ENCODE measurements at places on chromosomes 5 and 9. TPM values are rescaled to one million over a fixed set of nuclear protein-coding genes. Genes with fewer than 3 reads are reported as not detected.

DNA sequence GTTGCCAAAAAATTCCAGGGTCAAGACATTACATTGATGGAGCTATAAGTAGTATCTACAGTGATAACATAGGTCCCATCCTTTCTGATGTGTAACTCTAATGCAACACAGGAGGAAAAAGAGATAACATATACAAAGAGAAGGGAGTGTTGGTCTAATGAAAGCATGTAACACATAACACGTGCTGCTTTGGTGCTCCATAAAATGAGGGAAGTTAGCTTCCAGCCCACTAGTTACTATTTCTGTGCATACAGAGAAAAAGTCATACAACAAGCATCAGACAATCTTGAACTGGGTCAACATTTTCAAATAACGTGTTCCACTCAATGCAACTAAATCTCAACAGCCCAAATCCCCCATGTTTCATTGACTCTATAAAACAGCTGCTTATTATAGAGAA, 11.7 kb downstream of the MLLT3 start:
- no peak overlapping the region for H3K27ac ChIP-seq
- no peaks in the 10 kb centered on the region for H3K27me3 ChIP-seq
- no peak for DNase-seq
- no peaks in the 10 kb centered on the region for H3K36me3 ChIP-seq
- H3K4me1 ChIP-seq: no peaks in the 10 kb centered on the region
- H3K4me3 ChIP-seq: no peak overlapping the region

GRCh38 chr5:75156585-75156984, 80.1 kb downstream of the ANKRD31 start:
- H3K27me3 ChIP-seq: no peaks in the 10 kb centered on the region
- DNase-seq: no peak
- H3K4me3 ChIP-seq: no peak overlapping the region
- H3K27ac ChIP-seq: no peak overlapping the region

GRCh38 chr5:154325566-154325965, 120.2 kb upstream of the SAP30L start:
- no peak overlapping the region for H3K27ac ChIP-seq
- no peaks in the 10 kb centered on the region for H3K4me1 ChIP-seq
- H3K27me3 ChIP-seq: no peaks in the 10 kb centered on the region
- no peak for DNase-seq
- no peaks in the 10 kb centered on the region for H3K36me3 ChIP-seq

GRCh38 chr9:16032799-16033198, 480.0 kb downstream of the CCDC171 start:
- H3K27me3 ChIP-seq: no peaks in the 10 kb centered on the region
- H3K36me3 ChIP-seq: no peaks in the 10 kb centered on the region
- no peak overlapping the region for H3K4me3 ChIP-seq
- peaks cover 6% of the 10 kb centered on the region for H3K4me1 ChIP-seq

GRCh38 chr5:60788863-60789513, 55.1 kb downstream of the ELOVL7 start:
- H3K27me3 ChIP-seq: no peaks in the 10 kb centered on the region
- no peak for DNase-seq
- H3K4me3 ChIP-seq: no peak overlapping the region
- H3K27ac ChIP-seq: no peak overlapping the region
- no peaks in the 10 kb centered on the region for H3K36me3 ChIP-seq

DNA sequence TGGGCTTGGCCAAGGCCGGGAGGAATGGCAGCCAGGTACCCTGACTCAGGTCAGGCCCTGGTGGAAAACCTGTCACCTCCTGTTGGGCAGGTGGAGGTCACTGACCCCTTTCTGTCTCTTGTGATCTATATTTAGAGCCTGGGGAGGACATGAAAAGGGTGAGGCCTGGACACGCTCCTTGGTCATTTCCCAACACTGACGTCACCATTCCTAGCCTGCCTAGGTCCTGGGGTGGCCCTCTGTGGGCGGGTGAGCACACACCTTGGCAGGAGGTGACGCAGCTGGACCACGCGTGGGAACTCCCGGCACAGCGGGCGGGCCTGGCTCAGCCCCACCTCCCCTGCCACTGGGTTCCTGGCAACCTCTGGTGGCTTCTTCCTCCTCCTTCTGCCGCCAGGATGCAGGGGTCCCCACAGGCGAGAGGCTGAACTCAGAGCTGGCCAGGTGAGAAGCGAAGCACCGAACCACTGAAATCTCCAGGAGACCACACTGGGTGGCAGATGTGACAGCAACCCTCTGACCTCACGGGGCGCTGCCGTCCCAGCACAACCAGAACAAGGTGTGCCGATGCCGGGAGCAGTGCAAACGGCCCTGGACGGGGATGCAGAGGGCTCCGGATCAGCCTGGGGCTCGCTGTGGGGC, 6.4 kb upstream of the RALGDS start:
- no peaks in the 10 kb centered on the region for H3K27me3 ChIP-seq
- H3K4me1 ChIP-seq: no peaks in the 10 kb centered on the region
- H3K36me3 ChIP-seq: no peaks in the 10 kb centered on the region
- DNase-seq: no peak
- no peak overlapping the region for H3K4me3 ChIP-seq

- no peaks in the 10 kb centered on the region for H3K4me1 ChIP-seq
- H3K27me3 ChIP-seq: no peaks in the 10 kb centered on the region
- H3K27ac ChIP-seq: no peak overlapping the region
Observed at GRCh38 chr5:136249678-136250266, 56.8 kb upstream of the SMIM32 start.

- no peaks in the 10 kb centered on the region for H3K27me3 ChIP-seq
- H3K4me3 ChIP-seq: no peak overlapping the region
- H3K27ac ChIP-seq: no peak overlapping the region
- no peak for DNase-seq
Observed at GRCh38 chr9:19512103-19512832, 103.5 kb downstream of the ACER2 start.

- no peak for DNase-seq
- H3K36me3 ChIP-seq: no peaks in the 10 kb centered on the region
- no peak overlapping the region for H3K4me3 ChIP-seq
- no peak overlapping the region for H3K27ac ChIP-seq
- no peaks in the 10 kb centered on the region for H3K27me3 ChIP-seq
- no peaks in the 10 kb centered on the region for H3K4me1 ChIP-seq
Observed at GRCh38 chr5:2690293-2690692, 61.2 kb downstream of the IRX2 start.

Gene FOXD4L3
- not detected for total RNA-seq

Gene DMRTA1
- total RNA-seq: 3.3 TPM

Gene MLANA
- total RNA-seq: not detected

Gene S1PR3
- total RNA-seq: 7.2 TPM

All from H1 (cell line).